ENCODE measurements at places on chromosomes 16 and 17.
A peak's percentile ranks its signal among the peaks of the same experiment; 100 is the strongest.

GRCh38 chr17:32356750-32357149 is 6.8 kb downstream of the ZNF207 start:
- DNase-seq, result no peak

- no peak for DNase-seq
Observed at GRCh38 chr17:65047941-65048340, 8.6 kb downstream of the GNA13 start.

DNA sequence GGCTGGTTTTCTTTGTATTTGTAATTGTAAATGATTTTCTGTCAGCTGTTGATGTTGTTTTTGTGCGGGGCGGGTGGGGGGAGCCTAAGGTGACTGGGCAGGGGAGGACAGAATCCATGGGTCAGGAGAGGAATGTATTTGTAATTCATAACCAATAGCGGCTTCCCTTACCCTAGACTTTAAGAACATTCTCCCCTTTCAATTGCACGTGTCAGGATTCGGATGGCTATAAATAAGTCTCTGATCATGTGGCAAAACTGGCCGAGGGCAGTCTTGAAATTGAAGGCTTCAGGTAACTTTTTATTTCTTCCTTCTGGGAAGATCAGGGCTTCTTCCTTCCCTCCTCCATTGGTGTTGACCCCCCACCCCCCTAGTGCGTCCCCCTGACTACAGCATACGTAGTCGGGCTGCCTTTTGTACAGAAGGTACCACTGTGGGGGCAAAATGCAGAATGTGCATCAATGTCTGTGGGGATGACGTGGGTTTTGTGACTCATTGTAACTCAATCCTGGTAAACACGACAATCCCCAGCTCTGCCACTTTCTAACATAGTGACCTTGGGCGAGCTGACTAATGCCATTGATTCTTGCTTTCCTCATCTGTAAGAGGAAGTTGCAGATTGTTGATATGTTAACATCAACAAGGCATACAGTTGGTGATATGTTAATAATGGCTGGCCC is 16.2 kb downstream of the MARCHF10 start:
- DNase-seq, result peak; percentile 69

- DNase-seq, result no peak
Observed at GRCh38 chr17:9290226-9290613, 268.9 kb downstream of the NTN1 start.

- no peak for DNase-seq
Observed at GRCh38 chr17:8312726-8313600, 2.9 kb downstream of the ARHGEF15 start.

- no peak for DNase-seq
Observed at GRCh38 chr17:78019367-78019975, 61.0 kb downstream of the TNRC6C start.

- no peak for DNase-seq
Observed at GRCh38 chr16:19417640-19418039, at the start of gene TMC5. TMC5 (plus strand) TSS chr16:19417883; CDS start chr16:19440039, 22,156 bp downstream.

- DNase-seq, result no peak
Observed at GRCh38 chr16:18936727-18937340, 10.6 kb upstream of the SMG1 start.

DNA sequence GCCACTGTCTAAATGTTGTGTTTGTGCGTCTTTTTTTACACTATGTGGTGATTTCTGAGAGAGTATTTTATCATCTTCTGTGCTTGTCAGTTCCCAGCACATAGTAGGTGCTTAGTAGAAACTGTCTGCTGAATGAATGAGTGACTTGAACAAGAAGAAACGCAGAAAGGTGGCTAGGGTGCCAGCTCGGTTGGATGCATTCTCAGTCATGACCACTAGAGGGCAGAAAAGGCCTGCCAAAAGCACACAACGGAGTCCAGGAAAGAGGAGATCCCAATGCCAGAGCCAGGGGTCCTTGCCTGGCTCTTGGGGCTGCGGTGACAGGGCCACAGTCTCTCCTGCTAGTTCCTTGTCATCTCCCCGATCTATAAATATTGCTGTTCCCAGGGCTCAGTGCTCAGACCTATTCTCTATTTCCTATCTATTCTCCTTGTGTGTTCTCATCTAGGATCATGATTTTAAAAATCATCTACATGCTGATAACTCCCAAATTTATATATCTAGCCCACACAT is 57.3 kb upstream of the CCL1 start:
- DNase-seq, result peak; percentile 11

DNA sequence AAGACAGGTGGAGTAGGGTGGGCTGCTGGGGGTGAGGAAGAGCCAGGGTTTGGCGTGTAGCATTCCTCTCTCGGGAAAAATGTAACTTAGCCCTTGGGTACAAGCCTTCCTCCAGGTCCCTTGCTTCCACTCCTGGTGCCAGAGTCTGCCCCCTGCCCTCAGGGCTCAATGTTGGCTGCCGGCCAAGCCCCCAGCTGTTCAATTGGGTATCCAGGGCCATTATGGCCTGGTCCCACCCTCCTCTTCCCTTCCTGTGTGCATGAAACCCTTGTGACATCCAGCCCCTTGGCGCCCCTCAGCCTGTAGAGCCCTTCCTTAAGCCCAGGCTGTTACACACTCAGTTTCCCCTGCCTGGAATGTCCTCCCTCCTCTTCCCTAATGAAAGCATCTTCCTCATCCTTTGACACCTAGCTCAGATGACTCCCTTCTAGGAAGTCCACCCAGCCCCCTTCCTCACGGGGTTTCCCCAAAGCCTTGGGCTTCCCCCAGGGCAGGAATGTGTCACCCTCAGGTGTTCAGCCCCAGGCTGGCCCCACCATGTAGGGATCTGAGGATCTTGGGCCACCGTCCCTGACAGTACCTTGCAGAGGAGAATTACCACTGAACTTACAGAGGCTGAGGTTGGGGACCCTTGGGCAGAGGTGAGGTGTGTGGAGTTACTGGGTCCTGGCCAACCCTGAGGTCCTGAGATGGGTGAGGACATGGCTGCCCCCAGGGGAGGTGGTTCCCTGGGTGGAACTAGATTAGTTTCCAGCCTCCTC is 30.0 kb downstream of the B9D1 start:
- no peak for DNase-seq

DNA sequence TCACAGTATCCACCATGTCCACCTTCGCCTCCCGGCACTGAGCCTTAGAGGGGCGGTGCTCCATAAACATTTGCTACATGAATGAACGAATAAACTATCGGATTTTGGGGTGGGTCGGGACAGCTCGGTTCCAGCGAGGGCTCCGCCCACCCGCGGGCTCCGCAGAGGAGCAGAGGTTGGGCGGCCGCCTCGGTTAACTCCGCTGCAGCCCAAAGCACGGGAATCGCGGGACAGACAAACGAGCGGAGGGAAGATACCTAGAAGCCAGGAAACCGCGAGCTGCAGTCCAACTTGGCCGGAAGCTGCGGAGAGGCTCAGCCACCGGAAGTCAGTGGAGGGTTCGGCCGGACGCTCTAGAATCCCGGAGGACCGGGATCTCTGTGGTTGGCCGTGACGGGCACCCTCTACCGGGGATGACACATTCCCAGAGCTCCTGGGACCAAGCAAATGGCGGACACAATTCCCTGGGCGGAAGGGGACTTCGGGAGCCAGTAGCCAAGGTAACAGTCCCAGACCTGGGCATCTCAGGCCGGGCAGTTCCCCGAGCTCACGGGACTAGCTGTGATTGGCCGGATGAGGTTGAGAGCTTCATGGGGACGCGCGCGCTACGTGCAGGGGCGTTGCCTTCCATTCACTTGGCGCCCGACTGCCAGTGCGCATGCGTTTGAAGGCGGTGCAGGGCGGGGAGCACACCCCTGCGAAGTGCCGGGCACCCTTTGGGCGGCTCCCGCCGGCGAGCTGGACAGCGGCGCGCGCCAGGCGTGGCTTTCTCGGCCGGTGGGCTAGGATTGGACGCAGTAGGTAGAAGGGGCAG is 489 bp upstream of the MAPK7 start:
- peak; percentile 94 for DNase-seq

GRCh38 chr16:50440531-50440930 is 71.7 kb upstream of the BRD7 start:
- DNase-seq, result no peak

GRCh38 chr17:49738456-49739163 is 25.3 kb downstream of the FAM117A start:
- DNase-seq, result no peak

DNA sequence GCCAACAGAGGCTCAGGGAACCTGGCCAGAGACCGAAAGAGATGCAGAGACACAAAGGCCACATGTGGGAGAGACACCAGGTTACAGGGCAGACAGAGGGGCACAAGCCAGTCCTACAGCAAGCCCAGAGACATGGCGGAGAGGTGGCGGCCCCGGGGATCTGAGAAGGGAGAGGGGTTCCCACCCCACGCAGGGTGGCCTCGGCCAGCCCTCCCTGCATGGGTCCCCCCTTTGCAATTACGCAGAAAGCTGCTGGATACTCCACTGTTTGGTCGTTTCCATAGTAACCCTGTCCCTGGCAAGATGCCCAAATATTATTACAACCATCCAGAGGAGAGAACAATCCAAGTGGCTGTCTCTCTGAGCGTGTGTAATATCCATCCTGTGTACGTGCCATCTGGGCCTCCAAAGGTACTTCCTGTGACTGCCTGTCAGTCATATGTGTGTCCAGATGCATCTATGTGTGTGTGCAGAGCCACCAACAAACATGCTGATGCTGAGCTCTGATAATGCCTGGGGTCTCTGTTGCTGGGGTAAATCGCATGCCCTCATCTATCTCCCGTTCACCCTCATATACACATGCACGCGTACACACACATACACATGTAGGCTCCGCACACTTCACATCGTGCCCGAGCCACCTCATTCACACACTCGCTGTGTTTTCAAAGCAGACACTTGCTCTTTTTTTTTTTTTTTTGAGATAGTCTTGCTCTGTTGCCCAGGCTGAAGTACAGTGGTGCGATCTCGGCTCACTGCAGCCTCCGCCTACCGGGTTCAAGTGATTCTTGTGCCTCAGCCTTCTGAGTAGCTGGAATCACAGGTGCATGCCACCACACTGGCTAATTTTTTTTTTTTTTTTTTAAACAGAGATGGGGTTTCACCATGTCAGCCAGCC is 5.5 kb downstream of the PCGF2 start:
- peak; percentile 93 for DNase-seq

GRCh38 chr17:74442670-74443515 is 11.0 kb downstream of the GPRC5C start:
- no peak for DNase-seq

DNA sequence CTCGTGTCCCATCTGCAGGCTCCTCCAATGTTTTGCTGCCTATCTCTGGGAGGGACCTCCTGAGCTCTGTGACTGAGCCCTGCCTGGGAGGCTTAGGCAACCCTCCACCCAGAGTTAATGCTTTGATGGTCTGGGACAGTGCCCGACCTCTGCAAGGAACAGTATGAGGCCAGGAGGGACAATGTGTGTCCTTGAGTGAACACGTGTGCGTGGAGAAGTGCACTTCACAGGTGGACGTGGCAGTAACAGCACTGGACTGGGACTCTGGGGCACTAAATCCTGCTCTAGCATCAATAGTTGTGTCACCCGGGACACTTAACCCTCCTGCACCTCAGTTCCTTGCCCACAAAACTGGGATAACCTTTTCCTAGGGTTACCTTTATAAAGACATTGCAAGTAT is 4.6 kb downstream of the UBTF start:
- no peak for DNase-seq

DNA sequence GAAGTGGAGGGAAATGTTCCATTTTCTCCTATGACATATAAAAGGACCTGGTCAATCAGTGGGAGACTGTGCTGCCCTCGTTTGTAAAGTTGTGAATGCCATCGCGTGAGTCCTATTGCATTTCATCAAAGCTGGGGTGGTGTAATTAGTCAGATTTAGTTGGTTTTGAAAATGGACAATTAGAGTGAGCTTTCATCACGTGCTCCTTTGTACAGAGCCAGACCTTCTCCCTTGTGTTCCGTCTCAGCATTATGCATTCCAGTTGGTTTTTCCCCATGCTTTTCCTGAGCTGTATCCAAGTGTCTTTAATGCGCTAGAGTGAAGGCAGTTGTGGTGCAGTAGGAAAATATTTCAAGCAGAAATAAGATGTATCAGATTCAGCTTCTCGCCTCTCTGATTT is 10.4 kb downstream of the SEC14L1 start:
- DNase-seq, result no peak

DNA sequence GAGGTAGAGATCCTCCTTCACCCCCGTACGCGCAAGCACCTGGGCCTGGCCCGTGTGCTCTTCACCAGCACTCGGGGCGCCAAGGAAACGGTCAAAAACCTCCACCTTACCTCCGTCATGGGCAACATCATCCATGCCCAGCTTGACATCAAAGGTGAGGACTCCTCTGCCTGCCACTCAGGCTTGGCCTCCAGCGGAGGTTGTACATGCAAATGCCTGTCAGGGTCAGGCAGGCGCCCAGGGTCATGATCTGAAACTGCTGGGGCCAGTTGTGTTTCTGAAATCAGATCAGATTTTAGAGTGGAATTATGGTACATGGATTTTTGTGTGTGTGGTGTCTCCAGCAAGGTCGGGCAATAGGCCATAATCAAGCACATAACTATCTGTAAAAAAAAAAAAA is 3.8 kb downstream of the SETD1A start:
- DNase-seq, result no peak

DNA sequence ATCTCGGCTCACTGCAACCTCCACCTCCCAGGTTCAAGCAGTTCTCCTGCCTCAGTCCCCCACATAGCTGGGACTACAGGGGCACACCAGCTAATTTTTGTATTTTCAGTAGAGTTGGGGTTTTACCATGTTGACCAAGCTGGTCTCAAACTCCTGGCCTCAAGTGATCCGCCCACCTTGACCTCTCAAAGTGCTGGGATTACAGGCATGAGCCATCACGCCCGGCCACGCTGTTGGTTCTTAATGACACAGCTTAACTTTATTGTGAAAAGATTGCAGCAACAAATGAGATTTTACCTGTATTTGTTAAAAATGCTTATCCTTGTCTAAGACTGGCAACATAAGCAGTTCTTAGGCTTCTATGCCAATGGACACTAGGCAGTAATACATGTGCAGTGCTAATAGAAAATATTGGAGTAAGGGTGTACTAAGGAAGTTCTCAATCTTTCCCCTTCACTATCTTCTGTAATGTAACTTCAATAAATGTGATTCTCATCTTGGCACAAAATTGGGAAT is 2.9 kb downstream of the UBB start:
- no peak for DNase-seq

GRCh38 chr16:7218936-7219335 is 113.7 kb upstream of the RBFOX1 start:
- DNase-seq, result no peak

DNA sequence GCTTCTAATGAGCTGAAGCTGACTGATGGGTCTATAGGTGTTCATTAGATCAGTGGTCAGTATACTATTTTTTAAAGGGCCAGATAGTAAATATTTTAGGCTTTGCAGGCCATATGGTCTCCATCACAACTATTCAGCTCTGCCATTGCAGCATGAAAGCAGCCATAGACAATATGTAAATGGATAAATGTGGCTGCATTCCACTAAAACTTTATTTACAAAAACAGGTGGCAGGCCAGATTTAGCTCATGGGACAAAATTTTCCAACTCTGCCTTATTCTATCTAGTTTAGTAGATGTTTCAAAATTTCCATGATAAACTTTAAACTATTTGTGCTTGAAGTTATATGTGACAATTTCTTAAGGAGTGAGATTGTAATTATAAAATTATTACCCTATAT is 339.3 kb downstream of the ABCC12 start:
- no peak for DNase-seq
